MCF 10A (cell line): ENCODE measurements at places on chromosomes 7 and 10. TPM values are rescaled to one million over a fixed set of nuclear protein-coding genes. Genes with fewer than 3 reads are reported as not detected.
A peak's percentile ranks its signal among the peaks of the same experiment; 100 is the strongest.

Gene SPDYE9
- not detected in 2 replicates for total RNA-seq

GRCh38 chr10:100508691-100509150 is 10.9 kb downstream of the SEC31B start:
- peak; percentile 59 for DNase-seq

DNA sequence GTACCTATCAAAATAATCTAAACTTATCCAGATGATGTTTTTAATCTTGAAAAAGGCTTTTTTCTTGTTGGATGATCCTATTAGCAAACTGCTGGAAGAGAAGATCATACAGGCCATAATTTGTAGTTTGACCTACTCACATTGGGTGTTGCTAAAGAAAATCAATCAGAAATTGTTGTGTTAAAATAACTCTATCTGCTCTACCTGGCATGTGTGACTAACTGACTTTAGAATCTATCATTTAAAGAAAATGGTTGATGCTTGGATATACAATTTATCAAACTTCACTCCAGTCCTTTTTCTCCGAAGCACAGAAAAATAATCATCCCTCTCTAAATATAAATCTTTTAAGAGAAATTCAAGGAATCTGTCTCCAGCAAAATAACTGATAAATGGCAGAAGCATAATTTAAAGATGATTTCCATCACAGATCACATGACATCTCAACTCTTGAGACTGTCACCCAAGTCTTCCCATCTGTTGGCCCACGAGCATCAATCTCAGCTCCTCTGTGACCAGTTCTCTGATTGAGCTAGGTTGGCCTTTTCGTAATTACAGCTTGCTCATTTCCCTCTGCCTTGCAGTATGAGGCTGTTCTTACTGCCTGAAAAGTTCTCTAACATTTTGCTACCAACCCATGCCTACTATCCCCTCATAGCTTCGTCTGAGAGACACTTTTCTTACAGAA is 36.4 kb downstream of the CABCOCO1 start:
- DNase-seq = no peak

GRCh38 chr7:70694434-70694970 is 437.4 kb upstream of the GALNT17 start:
- no peak for DNase-seq

- DNase-seq = no peak
These were observed 482.6 kb downstream of the RPS24 start for GRCh38 chr10:78516236-78516635.

Gene PBLD
- 5.6 and 5.7 TPM in 2 replicates for total RNA-seq
